CMK (cell line): ENCODE measurements at places on chromosomes 12 and 14.

DNA sequence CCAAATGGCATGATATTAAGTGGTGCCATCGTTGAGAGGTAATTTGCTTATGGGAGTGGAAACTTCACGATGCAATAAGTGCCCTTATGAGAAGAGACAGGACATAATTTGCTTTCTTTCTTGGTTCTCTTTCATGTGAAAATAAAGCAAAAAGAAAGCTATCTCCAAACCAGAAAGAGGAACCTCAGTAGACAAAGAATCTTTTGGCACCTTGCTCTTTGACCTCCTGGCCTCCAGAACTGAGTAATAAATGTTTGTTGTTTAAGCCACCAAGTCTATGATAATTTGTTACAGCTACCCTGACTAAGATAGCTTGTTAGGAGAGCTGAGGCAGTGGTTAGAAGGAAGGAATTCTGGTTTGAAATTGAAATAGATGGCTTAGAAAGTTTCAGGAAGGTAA lies 39.6 kb downstream of the CCER1 start:
- DNase-seq = no peak

DNA sequence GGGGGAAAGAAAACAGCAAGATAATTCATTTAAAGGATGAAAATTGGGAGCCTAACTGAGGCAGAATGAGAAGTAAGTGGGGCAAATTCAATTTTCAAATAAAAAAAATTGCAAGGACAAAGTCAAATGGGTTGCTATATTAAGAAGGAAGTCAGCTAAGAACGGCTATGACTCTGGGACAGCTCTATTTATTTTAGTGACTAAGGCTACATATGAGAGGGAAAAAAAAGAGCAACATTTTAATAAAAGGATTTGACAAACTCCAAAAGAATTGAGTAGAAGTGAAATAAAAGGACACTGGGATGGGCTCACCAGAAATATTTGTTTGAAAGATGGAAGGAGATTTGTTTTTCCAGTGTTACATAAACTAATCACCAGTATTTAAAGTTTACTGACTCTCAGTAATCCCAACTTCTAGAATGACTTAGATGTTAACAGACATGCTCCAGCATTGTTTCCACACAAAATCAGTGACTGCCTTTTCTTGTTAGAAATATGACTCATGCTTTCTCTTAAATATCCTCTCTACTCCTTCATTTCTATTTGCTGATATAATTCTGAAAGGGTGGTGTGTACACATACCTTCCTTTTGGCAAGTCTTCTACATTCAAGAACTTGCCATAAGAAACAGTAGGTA lies 198.5 kb downstream of the SLC25A21 start:
- no peak for DNase-seq

- DNase-seq = no peak
Measured at GRCh38 chr14:50031602-50032313, 84.6 kb downstream of the VCPKMT start.

GRCh38 chr14:54692284-54692772 lies 125.4 kb downstream of the SAMD4A start:
- DNase-seq = no peak

- DNase-seq = no peak
Measured at GRCh38 chr12:112349431-112349830, 32.8 kb downstream of the HECTD4 start.

GRCh38 chr14:56040121-56040520 lies 78.1 kb upstream of the PELI2 start:
- DNase-seq = no peak

- DNase-seq = no peak
Measured at GRCh38 chr12:386651-387050, 2.5 kb downstream of the KDM5A start.

GRCh38 chr14:70934502-70935134 lies 27.4 kb downstream of the PCNX1 start:
- DNase-seq = no peak

DNA sequence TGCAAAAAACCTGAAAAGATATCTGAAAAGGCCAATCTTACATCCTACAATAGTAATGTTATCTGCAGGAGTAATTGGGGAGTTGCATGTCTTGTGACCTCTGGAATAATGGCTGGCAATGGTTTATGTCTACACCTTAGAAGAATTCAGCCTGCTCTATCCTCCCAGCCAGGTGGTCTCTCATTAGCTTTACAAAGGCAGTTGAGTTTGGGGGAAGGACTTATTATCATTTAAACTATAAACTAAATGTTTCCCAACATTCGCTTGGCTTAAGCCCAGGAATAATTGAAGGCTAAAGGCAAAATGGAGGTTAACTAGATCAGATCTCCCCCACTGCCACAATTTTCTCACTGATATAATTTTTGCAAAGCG lies 158.4 kb upstream of the SFSWAP start:
- no peak for DNase-seq

DNA sequence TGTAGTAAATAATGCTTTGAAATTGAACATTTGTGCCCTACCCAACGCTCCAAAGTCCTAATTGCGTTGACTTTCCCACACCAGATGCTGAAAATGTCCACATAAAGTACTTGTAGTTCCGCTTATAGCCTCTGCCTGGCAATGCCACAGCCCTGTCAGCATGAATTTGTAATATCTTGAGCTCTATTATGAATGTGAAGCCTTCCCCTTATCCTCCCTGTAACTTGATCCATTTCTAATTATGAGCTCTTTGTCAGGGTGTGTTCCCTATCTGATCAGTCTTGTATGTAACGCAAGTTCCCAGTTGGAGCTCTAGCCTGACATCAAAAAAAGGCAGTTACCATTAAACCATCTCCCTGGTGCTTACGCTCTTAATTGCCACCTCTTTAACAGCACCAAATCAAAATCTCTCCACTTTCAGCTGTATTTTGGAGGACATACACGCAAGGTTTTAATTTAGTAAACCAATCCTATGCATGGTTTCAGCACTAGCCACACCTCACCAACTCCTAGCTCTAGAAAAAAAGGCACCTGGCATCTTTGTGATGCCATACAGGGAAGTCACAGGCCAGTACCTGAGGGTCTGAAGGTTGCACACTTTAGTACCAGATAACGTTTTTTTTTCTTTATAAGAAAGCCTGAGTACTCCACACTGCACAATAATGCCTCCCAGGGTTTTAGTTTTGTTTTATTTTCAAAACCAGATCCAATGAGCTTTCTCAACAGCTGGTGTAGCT lies 69.3 kb downstream of the EEA1 start:
- DNase-seq = no peak

DNA sequence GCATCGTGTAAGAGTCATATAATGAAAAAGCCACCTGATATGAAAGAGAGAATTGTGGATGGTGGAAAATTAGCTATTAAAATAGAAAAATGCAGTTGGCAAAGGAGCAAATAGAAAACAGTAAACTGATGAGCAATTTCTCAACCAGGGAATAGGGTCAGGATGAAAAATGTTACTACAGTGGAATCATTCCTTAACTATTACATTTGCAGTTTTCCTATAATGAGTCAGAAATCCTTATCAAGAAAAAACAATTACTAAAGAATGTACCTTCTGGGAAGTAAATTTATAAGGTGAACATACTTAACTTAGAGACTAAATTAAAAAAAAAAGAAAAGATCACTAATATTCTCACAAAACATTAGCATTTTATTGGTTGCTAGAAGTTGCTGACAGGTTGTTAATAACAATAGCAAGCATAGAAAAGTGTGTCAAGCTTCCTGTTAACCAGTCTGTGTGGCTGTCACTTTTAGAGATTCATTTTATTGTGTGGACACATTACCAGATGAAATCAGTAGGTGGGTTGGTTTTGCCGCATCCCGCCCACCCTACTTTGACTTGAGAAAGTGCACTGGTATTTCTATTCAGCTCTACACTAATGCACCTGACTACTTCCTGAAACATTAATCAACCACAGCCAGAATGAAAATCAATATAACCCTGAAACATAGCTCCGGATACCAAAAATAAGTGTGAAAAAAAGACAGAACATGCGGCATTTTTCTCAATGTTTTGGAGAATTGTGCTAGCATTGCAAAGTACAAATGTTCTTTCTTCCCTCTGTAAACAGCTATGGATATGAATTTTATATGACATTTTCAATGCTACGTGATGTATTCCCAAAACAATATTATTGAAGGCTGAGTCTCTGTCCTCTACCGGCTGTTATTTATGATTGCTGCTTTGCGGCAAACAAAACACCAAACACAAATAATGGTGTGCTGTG lies 576.7 kb downstream of the SLC16A7 start:
- no peak for DNase-seq

DNA sequence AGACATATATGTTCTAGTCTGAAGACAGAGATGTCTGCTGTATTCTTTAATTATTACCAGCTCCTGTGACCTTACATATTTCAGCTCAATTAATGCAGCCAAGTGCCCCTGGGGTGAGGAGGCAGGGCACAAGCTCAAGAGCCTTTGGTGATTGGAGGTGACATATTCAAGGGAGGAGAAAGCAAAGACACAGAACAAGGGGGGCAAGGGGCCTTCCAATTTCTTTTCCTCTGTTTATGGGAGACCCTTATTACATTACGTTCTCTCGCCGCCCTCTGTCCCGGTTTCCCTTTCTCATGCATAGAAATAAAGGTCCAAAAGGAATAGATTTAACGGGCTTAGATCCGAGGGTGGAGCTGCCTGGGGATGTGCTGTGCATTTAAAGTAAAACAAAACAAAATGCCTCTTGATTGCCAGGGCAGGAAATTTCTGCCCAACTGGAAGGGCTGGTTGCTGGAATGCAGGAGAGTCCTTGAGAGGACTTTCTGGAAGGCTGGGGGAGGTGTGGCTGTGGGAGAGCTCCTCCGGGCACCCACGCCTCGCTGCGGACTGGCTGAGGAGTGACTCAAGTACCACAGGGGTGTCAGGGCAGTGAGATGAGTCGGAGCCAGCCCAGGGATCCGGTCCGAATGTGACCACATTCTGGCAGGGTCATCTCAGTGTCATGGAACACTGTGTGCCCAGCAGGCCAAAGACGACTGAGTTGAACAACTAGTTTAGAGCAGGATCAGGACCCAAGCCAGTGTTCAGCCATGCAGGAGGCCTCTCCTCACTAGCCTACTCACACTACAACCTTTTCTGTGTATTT lies 32.1 kb upstream of the GSG1 start:
- no peak for DNase-seq

DNA sequence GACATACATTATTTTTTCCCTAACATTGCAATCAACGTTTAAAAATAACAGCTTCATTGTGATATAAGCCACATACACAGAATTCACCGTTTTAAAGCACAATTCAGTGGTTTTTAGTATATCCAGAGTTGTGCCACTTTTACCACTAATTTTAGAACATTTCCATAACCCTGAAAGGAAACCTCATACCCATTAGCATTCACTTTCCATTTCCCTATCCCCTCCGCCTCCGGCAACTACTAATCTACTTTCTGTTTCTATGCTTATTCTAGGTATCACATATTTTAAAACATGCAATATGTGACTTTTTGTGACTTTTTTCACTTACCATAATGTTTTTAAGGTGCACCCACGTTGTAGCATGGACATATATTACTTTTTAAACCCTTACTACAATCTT lies 55.6 kb upstream of the ISM2 start:
- no peak for DNase-seq

- DNase-seq = no peak
Measured at GRCh38 chr12:124686370-124687173, 119.2 kb upstream of the NCOR2 start.
